ENCODE measurements at places on chromosomes 5 and 9.

DNA sequence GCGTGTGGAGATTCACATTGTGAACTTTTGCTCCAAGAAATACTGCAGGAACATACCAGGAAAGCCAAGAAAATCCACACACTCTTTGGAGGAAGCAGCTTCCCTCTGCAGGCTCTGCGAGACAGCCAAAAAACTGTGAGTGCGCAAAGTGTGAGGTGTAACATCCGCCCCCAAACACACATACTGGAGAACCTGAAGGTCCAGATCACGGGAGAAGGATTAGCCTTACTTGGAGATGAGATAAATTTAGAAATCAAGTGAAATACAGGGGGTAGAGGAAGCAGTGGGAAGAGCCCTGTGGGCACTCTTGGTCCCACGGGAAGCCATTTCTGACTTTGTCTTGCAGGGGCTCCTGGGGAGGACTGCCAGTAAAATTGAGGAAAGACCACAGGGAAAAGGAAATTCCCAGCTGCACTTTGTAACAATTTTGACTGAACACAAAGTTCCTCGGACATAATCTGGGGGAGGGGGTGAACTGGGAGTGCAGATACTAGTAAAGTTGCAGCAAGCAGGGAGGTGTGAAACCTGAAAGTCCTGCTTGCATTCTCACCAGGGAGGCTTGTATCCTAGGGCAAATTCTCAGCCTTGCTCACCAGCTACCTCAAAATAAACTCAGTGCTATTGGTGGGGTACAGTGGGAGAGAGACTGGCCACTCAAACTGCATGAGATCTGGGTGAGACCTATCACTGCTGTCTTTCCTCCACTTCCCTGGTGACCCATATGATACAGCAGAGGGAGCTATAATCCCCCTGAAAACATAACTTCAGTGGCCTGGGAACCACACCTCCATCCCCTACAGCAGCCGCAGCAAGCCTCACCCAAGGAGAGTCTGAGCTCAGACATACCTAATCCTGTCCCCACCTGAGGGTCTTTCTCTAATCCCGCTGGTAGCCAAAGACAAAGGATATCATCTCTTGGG is 109.1 kb downstream of the ALDH1A1 start:
- DNase-seq: no peak

- DNase-seq: no peak
Measured at GRCh38 chr5:95809414-95809960, 13.0 kb downstream of the GLRX start.

GRCh38 chr5:110371011-110371724 is 355.3 kb downstream of the TMEM232 start:
- no peak for DNase-seq

DNA sequence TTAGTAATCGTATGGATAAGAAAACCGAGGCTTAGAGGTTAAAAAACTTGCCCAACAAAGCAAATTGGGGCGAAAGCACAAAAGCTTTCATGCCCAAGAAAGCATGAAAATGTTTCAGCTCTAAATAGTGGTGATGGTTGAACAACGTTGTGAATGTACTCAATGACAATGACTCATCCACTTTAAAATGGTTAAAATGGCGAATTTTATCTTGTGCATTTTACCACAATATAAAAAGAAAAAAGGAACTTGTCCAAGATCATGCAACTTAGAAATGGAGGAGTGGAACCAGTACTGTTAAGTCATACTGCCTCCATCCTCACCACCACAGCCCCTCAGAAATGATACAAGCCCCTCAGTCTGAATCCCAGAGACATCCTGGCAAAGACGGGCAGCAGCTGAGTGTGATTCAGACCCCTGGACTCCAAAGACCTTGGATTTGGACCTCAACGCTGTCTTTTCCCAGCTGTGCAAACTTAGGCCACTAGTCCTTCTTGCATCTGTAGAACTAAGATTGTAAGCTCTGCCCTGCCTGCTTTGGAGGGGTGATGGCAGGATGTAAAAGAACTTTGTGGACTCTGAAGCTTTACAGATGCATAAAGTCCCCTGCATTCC is 158.4 kb downstream of the GABBR2 start:
- DNase-seq: no peak

GRCh38 chr9:105396901-105397300 is 50.9 kb upstream of the FSD1L start:
- DNase-seq: no peak
